ENCODE measurements at places on chromosomes 5 and 9.

DNA sequence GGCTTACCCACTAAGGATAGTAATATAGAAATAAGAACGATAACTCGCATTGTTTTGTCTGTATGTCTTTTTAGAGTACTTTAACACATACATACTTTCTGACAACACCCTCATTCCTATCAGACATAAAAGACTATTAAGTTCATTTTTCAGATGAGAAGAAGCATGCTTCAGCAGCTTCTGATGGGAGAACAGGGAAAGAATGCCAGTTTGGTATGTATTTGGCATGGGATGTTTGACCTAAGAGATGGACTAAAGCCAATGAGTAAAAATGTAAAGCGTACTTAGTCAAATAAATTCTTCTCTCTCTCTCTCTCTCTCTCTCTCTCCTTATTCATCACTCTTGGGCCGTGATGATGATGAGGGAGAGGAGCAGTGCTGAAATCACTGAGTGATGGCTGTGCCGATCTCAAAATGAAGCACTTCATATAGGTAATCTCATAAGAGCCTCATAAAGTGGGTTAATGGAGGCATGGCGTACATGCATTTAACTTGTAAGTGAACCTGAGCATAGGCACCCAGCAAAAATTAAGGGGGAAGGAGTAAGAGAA is 71.5 kb downstream of the SLIT3 start:
- no peak for DNase-seq

- DNase-seq, result no peak
These were observed 79.8 kb downstream of the MROH2B start for GRCh38 chr5:40991168-40991980.

DNA sequence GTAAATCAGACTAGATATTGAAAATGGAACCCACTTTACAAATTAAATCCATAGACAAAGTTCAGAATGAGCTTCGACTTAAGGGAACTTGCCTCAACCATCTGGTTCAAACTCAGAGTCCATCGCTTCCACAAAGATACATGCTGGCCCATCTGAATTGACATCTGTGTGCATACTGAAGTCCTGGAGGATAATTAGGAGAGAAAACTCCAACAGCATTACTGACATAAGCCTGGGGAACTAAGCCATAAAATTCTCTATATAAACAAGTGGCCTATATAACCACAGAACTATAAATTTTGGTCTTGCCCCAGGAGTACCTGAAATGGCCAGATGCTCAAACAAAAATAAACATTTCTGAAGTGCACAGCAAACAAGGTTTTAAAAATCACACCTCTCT is 94.4 kb downstream of the IZUMO3 start:
- no peak for DNase-seq

GRCh38 chr5:159448-160172 is 31.7 kb upstream of the LRRC14B start:
- DNase-seq, result no peak

DNA sequence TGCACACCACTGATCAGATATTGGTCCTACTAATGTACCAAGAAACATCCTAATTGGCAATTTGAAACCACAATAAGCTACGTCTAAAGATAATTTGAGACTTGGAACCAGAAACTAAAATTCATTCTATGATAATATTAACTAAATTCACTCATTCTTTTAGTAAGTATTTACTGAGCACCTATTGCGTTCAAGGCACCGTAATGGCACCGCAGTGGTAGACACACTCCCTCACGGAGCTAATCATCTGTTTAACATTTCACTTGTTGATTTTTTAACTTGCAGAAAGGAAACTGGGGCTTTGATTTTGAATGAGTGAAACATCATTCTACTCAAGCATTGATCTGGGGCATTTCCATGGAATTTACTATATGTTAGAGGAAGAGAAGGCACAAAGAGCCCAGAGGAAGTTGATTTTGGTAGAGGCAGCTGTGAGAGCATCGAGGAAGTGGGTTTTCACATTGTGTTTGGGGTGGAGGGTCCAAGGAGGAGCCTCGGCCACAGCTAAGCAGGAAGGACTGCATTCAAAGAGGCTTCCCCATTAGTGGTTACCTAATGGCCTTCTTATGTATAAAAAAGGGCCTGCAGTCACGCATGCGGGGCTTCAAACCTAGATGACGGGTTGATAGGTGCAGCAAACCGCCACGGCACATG is 7.1 kb downstream of the RAPGEF1 start:
- no peak for DNase-seq

GRCh38 chr5:57505272-57506200 is 22.9 kb upstream of the ACTBL2 start:
- DNase-seq, result no peak

- DNase-seq, result no peak
These were observed 78.4 kb downstream of the INSYN2B start for GRCh38 chr5:169901896-169902295.

GRCh38 chr9:128323791-128324190 is 1.2 kb downstream of the COQ4 start:
- DNase-seq, result no peak

- DNase-seq, result no peak
These were observed 6.2 kb downstream of the PARP8 start for GRCh38 chr5:50672663-50673062.

DNA sequence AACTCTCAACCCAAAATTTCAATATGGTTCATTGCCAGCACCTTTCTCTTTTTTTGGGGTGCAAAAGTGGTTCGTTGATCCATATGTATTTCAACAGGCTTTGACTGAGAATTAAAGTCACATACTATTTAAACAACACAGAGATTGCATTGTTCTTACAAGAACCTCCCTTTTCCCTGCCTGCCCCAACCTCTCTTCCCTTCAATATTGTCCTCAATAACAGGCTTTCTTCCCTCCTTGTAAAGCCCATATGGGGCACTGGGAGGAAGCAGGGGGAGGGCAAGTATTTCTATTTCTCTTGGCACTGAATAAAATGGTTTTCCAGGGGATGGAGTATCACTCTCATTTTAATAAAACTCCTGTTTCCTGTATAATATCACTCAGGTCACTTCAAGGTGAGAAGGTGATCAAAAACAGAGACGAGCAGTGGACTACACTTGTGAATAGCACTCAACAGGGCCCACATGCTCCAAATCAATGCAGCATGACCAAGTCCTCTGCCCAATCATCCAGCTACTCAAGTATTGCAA is 65.1 kb downstream of the EFNA5 start:
- no peak for DNase-seq

DNA sequence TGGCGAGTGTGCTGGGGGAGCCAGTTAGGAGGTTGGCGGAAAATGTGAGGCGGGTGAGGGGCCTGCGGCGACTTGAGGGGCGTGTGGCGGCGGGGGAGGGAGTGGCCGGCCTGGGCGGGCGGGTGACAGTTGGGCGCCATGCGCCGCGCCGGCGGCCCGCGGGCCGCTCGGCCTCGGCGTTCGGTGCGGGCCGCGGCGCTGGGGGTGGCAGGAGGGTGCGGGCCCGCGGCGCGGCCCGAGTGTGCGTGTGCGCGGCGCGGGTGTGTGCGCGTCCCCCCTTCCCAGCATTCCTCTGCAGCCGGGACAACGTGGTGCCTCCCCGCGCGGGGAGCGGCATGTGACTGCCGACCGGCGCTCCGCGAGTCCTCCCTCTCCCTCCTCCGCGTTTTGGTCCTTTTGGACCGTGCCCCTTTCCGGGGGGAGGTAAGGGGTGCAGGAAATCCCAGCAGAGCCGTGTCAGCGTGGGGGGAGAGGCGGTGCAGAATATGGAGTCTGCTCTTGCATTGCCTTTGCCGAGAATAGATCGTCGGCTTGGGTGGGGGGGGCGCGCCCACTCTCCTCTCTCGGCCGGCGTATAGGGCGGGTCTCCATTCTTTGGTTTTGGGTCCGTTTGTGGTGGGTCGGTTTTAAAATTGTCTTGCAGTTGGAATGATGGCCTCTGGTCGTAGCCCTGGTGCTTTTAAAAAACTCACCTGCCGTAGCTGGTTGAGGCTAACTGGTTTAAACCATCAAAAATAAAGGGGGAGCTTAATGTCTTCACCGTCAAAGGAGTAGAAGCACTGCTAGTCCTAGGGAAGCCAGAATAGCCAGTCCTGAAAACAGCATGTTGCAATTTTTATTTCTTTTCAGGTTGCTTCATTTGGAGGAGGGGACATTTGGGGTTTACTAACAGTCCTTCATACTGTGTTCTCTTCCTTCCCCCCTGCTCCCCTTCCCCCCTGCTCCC is 2.0 kb downstream of the LARP1 start:
- DNase-seq, result no peak
